ENCODE measurements at places on chromosomes 5 and 9.
A peak's percentile ranks its signal among the peaks of the same experiment; 100 is the strongest.

DNA sequence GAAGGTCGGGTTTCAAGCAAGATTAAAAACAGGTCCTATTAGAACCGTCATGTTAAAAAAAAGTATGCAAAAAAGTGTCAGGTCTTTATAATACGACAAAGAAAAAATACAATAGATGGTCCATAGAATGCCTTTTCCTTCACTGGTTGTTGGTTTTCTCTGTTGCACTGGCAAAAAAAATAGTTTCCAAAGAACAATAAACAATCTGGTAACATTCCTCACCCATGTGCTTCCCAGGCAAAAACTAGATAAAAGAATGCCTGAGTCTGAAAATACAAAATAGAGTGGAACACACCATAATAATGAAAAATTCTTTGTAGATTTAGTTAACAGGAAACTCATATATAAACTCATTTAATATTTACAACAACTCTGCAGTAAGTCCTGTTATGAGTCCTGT, 590.0 kb upstream of the DMAC1 start:
- no peak for DNase-seq

DNA sequence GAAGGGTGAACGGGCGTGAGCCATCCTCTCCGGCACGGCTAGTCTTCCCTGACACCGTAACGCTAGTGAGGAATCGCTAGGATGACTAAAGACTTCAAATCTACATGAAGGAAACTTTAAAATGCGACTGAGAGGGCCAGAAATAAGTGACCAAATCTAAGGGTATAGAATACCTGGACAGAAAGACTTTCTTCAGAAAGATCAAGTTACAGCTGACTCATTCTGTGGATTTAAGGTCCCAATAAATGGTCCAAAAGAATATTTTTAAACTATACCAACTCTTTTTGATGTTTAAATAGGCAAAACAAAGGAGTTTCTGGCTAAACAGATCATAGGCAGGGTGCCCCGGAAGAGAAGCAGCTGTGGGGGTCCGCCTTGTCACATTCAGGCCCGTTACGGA, 38.9 kb upstream of the CEP72 start:
- no peak for DNase-seq

DNA sequence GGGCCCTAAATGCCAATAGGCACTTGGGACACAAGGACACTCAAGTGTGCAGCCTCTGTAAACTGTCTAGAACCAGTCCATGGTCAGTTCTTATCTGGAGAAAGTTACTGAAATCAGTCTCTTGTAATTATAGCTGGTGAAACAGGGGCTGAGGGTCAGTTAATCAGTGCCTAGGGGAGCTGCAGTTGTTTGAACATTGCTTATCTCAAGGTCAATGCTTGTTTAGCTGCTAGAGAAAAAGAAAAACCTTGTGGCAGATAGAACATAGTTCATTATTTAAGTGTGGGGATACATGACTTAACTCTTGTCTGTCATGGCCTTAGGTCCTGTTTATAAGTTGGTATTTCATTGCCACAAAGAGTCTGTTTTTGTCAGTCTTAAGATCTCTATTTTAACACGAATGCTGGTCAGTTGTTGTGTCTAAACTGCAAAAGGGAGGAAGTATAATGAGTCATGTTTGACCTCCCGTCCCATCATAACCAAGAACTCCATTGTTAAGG, 108.0 kb downstream of the STARD4 start:
- DNase-seq: no peak

DNA sequence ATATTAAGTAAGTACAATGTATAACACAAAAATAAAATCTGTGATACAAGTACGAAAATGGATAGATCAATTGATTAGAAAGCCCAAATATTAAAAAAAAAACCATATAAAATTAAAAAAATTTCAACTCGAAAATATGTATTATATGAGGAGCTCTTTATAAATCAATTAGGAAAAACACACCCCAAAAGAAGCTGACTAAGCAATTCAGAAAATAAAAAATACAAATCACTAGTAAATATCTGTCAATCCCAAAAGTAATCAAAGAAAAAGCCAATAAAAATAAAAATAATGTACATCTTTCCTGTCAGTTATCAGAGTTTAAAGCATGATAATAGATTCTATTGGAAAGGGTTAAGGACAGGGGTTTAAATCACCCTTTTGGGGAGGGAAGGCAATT, 10.2 kb upstream of the ACSL6 start:
- DNase-seq: no peak

GRCh38 chr5:168613396-168613795, 34.2 kb upstream of the PANK3 start:
- no peak for DNase-seq

DNA sequence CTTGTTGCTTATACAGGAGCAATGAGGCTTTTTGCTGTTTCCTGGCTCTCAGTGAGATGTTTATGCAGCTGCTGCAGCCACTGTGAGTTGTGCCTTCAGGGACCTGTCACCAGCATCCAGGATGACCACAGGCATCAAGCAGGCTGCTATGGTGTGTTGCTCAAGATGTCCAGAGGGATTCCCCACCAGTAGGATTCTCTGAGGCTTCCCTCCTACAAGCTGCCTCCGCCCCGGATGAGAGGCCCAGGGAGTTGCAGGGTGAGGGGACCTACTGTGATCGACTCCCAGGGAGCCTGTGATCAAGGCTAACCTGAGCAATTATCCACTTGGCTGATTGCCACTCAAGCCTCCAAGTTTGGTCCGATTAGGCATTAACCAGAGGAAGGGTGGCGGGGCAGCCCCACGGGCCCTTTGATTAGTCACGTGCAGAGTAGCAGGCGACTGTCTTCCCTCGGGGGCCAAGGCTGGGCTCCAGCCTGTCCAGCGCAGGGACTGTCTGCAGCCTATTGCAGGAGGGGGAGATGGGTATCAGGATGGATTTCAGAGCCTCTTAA, 1.8 kb upstream of the FAT2 start:
- peak; percentile 12 for DNase-seq

- DNase-seq: no peak
Observed at GRCh38 chr9:114204265-114204664, 48.9 kb downstream of the COL27A1 start.

DNA sequence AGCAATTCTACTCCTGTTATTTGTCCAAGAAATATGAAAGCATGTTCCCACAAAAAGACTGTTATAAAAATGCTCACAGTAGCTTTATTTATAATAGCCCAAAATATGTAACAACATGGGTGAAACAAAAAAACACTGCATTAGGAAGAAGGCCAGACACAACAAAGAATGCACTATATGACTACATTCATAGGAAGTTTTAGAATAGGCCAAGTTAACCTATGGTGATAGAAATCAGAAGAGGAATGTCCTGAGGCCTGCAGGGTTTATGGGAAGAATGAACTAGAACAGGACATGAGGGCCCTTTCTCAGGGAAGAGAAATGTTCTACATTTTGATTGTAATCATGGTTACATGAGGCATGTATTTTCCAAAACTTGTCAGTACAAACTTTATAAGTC, 24.7 kb upstream of the TAS2R1 start:
- DNase-seq: no peak

DNA sequence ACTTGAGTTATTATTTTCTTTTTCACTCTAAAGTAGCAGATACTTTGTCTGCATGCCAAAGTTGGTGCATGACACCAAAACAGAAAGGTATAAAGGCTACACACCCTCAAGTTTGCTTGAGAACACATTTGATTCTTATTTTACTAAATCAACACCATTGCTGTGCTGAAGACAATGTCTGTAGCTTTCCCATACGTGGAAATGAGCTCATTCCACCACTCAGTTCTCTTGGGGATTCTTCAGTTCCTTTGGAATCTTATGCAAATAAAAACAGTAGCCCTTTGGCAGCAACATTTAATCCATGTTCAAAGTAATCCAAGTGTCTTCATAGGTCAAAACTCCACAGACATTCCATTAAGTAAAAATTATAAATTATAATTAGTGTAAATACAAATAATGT, 264.9 kb downstream of the TLE1 start:
- DNase-seq: no peak

- no peak for DNase-seq
Observed at GRCh38 chr5:94081088-94081487, 339.7 kb upstream of the POU5F2 start.

DNA sequence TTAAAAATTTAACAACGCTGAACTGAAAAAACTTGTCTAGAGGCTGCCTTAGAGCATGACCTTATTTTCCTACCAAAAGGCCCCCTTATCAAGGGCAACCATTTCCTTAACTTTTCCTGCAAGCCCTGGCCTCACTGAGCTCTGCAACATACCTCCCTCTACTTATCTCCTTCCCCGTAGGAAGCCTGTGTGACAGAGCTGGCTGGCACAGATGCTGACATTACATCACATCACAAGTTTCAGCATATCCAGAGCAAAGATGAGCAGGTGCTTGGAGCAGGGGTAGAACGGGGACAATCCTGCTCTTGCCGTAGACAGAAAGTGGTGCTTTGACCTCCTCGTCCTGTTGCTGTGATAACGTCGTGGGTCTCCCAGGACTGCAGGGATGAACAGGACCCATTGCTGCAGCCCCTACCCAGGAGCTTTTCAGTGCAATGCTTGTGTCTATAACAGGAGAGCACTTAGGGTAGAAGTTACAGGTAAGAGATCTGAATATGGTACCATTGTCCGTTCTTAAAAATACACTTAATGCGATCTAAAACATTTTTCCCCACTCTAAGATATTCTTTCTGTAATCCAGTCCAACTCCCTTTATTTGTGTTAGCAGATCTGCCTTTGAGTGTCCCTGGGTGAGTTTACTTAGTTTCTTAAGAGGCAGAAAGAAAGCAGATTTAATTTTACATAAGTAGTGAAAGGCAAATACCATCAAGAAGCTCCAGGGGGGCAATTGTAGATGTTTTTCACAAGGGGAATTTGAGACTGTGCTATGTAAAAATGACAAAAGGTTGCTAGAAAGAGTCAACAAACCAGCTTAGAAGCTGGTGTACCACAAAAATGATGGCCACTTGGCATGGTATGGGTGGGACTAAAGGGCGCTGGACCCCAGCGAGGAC, 101.9 kb upstream of the EFNA5 start:
- peak; percentile 2 for DNase-seq

DNA sequence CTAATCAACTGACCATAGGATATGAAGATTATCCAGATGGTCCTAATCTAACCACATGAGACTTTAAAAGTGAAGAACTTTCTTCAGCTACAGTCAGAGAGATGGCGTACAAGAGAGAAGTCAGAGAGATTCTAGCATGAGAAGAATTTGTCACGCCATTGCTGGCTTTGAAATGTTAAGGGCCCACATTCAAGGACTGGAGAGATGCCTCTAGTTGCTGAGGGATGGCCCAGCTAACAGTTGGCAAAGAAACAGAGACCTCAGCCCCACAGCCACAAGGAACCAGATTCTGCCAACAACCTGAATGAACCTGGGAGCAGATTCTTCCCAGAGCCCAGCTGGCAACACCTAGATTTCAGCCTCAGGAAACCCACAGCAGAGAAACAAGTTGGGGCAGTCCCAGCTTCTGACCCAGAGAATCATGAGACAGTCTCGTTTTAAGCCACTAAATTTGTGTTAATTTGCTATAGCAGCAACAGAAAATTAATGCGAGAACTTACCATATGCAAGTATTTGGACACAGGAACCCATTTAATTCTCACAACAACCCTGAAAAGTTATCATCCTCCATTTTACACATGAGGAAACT, 132.0 kb downstream of the MLLT3 start:
- DNase-seq: no peak

DNA sequence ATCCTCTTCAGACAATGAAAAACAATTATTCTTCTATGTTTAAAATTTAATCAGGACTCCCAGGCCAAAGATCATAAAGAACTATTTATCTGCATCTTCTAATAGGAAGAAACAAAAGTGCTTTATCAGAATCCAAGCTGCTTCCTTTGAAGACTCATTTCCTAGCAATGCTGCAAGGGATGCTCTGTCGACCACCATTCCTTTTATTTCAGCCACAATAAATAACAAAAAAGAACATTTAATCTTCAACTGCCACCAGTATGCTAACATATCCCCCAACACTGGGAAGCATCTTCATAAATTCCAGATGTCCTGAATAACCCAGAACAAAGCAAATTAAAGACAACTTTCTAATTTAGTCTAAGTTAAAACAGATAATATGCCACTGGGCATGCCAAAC, 68.7 kb downstream of the PKD2L2 start:
- DNase-seq: no peak

DNA sequence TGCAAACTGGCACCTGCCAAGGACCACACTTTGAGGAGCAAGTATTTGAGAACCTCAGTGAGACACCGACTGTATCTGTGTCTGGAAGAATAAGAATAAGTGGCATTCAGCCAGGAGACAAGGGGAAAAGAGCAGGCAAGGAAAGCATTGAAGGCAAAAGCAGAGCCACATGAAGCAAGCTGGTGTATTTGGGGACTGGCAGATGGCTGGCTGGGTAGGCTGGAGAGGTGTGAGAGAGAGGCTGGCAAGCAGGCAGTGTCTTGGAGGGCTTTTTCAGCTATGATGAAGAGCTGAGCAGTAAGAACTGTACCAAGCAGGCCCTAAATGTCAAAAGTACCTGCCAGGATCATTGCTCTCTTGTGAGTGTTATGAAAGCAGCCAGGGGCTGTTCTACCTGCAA, 14.1 kb upstream of the C5orf58 start:
- DNase-seq: no peak

- DNase-seq: no peak
Observed at GRCh38 chr9:77643871-77644270, 4.3 kb downstream of the GNA14 start.

DNA sequence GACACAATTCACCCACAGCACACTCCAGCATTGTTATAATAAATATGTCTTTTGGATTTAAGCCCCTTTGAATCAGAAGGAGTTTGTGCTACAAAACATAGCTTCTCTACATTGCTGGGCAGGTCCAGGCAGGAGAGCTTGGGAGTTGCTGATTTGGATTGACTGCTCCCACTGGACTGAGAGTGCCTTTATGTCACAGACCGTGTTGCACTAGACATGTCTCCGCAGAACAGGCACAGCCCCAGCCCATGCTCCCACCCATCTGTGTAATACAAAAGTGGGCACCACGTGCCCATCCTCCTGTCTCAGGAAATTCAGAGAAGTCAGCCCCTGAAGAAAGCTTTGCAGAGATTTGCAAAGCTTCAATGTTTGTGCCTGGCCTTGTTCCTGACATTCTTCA, 117.1 kb downstream of the MED10 start:
- no peak for DNase-seq

GRCh38 chr5:169339869-169340268, 38.9 kb upstream of the SLIT3 start:
- DNase-seq: no peak

DNA sequence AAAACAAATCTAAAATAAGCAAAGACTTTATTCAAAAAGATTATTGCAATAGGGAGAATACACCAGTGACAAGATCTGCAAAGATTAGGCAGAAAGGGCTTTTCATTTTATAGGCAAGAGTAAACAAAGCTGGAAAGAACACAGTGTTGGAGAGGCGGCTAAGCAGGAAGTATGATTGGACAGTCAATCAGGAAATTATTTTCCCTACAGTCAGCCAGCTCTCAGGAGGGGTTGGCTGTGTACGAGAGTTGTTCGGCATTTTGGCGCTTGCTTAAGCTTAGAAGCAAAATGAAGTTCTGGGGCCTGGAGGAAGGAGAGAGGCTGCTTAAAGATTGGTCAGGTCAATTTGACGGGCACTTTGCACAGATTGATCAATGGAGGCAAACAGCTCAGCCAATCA, 1030.5 kb downstream of the TLE4 start:
- no peak for DNase-seq

- DNase-seq: no peak
Observed at GRCh38 chr5:38009749-38010358, 170.0 kb upstream of the GDNF start.

GRCh38 chr5:145697251-145697990, 137.7 kb downstream of the PRELID2 start:
- peak; percentile 62 for DNase-seq

All from NCI-H82 (cell line).